ENCODE measurements at places on chromosomes 1 and 21. TPM values are rescaled to one million over a fixed set of nuclear protein-coding genes. Genes with fewer than 3 reads are reported as not detected.

GRCh38 chr1:58619286-58620054 lies 42.4 kb upstream of the TACSTD2 start:
- no peak for DNase-seq

DNA sequence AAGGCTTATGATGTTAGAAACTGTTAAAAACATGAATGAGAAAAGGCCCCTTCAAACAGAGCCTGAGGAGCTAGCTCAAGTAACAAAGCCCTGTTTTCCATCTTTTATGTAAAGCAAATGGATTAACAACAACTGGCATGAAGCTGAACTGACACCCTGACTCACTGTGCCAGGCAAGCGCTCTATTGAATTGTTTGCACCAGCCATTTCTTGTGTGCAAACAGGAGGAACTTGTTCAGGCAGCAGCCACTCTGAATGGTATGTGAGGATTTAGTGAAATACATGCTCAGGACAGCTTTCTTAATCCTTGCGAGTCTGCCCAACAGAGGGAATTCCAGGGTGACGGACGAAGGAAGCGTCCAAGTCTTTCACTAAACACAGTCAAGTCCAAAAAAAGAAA lies 291.1 kb upstream of the ADGRL2 start:
- no peak for DNase-seq

DNA sequence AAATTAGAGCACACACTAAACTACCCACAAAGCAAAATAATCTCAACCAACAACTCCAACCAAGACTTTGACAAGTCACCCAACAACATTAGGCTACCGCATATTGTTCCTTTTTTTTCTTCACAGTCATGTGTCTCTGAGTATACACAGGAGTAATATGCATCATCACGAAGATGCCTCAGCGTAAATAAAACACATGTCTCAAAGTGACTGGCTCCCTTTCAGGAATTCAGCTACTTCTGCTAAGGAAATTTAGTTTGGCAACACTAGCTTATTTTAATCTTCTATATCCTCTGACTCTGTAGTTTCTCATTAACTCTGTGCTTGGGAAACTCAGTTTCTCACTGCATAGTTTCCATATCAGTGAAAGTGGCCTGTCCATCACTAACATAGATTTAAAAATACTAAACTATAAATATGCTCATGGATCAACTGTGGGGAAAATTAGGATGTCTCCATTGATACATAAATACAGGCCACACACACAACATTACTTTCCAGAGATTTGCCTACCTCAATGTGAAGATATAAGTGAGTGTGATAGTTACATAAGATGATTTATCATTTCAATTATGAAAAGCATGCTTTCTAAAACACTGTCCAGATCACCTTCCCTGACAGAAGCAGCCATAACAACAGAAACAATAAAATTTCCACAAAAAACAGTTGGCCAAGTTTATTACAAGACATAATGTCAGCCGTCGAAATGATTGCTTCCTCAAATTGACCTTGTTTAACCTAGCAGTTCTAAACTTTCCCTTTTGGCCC lies 113.2 kb downstream of the PTGER3 start:
- no peak for DNase-seq

DNA sequence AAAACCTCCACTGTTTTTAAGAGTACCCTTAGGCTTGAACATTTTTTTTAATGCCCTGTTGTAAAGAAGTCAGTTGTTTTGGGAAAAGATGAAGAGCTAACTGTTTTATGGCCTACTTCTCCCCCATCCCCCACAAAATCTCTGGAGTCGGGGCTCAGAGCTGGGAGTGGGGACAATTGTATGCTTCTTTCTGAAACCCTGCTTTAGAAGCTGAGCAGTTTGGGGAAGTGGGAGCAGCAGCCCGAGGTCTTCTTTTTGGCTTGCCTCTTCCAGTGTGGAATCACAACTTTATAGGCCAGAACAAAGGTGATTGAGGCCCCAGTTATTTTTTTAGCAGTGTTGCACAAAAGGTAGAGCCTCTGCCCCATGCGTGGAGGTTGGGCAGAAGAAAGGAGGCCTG lies 25.2 kb downstream of the PPP2R5A start:
- DNase-seq, result no peak

The TMEM61 gene
- not detected for total RNA-seq

DNA sequence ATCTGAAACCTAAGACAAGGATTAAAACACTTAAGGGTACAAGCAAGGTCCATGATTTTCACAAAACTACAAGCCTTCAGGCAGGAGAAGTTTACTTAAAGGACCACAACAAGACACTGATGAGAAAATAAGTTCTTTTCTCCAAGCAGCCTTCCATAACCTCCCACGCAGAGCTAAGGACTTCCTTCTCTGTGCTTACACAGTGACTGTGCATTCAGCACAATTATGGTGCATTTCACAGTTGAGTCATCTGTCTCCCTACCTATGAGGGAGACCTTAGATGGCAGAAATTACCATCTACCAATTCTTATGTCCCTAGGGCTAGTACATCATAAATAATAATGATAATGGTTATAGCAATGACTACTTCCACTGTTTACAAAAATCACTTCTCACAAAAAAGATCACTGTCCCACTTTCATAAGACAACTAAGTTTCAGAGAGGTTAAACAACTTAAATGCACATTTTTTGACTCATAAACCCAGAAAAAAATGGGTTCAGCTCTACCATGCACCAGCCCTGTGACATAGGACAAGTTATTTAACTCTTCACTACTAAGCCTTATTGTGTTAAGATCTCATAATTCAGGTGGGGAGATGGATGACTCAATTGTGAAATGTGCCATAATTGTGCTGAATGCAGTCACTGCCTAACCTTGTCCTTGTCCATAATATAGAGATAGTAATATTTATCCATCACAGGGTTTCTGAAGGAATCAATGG lies 45.3 kb downstream of the TARBP1 start:
- no peak for DNase-seq

The CCDC185 gene
- 0.47 TPM for total RNA-seq

- DNase-seq, result no peak
These were observed 92.9 kb downstream of the EDEM3 start for GRCh38 chr1:184661801-184662200.

All from MG63 (cell line).